ENCODE measurements at places on chromosomes 3 and 15.

GRCh38 chr3:189632242-189632641, 1.1 kb downstream of the TP63 start:
- no peak for DNase-seq

GRCh38 chr15:92009162-92009561, 155.7 kb downstream of the SLCO3A1 start:
- DNase-seq: no peak

DNA sequence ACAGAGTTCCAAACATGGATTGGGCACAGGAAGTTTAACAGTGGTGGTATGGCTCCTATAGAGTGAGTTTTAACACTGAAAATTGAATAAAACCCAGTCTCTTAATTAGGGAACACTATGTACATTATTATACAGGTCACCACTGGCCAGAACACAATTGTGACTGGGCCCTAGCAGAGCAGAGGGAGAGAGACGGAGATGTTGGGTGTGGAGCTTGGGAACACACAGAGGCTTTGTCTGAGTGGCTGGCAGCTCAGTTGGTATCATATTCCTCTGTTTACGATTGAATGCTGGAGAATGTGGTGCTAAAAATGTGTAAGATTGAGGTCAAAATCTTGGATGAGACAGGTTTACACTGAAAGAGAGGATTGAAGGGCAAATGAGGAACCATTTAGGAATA, 6.8 kb upstream of the MOBP start:
- no peak for DNase-seq

- DNase-seq: no peak
Measured at GRCh38 chr3:157122116-157122515, 37.8 kb downstream of the CCNL1 start.

DNA sequence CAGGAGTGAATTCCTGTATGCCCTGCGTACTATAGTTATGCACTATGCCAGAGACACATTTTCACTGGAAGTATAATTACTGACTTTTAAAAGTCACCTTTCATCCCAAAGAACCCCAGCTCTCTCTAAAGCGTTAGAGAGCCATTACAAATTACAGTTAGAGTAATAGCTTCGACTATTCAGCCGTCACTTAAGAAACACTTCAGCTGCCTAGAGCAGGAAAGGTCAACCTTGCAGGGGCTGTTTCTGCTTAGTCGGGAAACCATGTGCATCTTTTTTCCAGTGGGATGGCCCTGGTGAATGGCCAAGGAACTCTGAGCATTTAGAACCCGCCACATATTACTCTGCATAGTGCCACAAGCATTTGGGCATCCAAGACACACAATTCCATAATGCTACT, 235.9 kb downstream of the ARRDC4 start:
- DNase-seq: no peak

- DNase-seq: no peak
Measured at GRCh38 chr15:35603301-35603700, 57.3 kb upstream of the DPH6 start.

DNA sequence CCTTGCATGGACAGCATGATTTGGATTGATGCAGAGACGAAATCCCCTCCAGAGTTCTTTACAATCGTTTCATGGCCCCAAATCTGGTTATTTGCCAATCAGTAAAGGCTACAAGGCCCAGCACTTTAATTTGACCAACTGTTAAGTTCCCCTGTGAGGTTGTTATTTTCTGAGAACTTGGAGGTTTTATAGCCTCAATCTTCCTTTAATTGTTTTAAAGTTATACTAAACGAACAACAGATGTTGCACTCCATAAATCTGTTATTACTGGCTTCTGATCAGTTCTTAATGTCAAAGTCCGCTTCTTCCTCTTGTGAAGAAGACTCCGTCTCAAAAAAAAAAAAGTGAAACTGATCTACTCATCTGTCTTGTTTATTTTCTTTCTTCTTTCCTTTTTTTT, 30.8 kb downstream of the LARP6 start:
- no peak for DNase-seq

- DNase-seq: no peak
Measured at GRCh38 chr3:123499322-123499721, 50.4 kb upstream of the ADCY5 start.

- no peak for DNase-seq
Measured at GRCh38 chr15:93066224-93066681, 22.8 kb downstream of the RGMA start.

DNA sequence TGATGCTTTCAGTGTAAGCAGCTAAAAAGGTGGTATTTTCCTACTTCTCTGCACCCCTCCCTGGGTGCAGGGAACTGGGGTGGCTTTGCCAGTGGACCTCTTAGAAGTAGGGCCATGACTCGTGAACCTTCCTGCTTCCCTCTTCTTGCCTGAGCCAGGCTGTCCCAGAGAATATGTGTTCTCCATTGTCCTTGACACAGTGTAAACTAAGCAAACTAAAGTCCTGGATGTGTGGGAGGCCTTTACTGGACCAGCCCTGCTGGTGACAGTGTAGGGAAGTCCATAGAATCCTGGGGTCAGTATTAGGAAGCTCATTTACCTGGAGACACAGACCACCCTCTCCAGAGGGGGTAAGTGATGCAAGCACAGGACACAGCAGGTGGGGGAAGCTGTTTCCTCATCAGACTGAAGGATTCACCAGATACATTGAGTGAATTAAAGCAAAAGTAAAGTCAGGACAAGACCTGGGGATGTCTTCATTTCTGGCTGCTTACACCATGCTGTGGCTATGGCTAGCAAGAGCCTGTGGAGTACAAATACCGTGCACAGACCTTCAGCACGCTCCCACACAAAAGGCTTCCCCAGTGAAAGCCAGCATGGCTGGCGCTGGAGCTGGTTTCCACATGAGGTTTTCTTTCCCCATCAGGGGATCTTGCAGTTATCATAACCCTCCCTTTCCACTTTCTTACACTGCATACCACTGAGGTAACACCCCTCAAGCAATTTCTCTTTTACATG, 64.8 kb upstream of the LPP start:
- DNase-seq: no peak

GRCh38 chr3:196670339-196670738, 30.8 kb downstream of the NRROS start:
- DNase-seq: peak; percentile 49

DNA sequence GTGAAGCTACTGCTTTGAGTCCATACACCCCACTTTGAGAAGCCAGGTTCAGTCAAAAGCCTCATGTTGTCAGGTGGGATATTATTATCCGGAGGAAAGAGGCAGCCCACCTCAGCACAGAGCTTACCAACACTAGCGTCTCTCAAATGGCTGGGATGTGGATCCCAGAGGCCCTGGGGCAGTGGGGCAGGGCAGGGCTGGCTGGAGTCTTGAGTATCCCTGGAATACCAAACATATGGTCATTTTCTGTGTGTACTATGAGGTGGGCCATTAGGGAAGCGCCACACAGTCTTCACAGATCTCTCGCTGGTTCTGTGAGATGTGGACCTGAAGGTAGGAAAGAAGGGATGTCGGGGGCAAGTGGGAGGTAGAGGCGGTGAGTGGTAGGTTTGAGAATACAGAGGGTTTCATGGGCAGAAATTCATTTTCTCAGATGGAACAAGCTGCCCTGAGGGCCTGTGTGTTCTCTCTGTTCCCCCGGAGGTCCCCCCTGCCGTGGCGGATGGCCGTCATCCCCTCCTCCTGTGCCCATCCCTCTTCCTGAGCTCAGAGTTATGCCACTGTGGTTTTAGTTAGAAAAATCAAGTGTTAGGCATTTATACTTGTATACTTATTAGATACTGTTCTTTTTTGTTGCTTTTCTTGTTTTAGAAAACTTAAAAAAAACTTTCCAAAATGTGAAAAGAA, 66.4 kb downstream of the USP13 start:
- DNase-seq: no peak

DNA sequence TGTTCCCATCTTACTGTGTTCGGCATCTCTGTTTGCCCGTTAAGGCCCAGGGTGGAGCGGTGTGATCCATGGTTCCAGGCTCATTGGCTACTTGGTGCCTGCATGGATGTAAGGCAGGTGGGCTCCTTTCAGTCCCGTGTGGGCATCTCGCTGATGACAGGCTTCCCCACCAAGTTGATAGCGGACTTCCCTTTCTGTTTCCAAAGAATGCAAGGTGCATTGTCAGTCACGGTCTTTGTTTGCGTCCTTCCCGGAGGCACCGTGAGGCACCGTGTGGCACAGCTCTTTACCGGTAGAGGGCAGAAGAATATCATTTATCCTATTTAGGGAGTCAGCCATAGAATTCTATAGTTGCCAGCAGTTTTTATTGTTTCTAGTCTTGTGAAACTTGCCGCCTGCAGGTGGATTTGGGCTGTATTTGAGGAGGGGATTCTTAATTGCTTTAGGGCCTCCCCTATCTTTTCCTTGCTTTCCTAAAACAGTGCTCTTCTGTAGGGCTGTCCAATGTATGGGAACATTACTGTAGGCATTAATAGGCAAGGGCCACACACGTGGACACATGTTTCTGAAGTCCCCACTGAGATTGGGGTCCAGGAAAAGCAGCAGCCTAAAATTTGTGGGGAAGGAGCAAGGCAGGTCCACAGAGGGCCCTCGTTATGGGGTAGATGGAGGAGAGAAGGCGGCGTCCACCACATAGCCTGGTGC, 244.1 kb downstream of the SLCO3A1 start:
- DNase-seq: no peak

DNA sequence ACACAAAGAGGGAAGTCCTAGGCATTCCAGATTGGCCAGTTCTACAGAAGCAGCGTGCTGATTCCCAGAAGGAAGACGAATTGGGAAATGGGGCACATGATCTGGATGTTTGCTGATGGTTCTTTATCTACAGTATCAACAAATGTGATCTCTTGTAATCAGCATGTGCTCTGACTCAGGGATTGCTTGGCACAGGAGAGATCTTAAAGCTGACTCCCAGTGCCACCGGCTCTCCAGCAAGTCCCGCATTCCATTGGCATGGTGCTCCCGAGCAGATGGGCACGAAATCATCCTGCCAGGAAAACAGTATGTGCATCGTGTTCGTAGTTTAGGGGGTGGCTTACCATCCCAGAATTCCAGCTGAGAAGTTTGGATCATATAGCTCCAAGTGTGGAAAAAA, 259.9 kb upstream of the NR2F2 start:
- DNase-seq: no peak

- peak; percentile 7 for DNase-seq
Measured at GRCh38 chr15:78682004-78682651, 41.1 kb upstream of the CHRNB4 start.

DNA sequence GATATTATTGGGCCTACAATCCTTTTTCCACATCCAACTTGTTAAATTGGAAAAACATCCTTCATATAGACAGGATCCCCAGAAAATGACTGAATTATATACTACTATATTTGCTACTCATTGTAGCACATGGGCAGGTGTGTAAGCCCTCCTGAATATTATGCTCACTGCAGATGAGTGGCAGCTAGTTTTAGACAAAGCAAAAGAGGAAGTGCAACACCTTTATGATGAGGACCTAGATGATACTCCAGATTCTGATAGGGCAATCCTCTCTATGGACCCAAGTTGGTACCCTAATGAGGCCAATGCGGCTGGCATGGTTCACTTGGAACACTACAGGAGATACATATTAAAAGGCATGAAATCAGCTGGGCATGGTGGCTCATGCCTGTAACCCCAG, 119.1 kb upstream of the PLCL2 start:
- DNase-seq: no peak

GRCh38 chr3:25046911-25047771, 380.9 kb upstream of the RARB start:
- DNase-seq: no peak

DNA sequence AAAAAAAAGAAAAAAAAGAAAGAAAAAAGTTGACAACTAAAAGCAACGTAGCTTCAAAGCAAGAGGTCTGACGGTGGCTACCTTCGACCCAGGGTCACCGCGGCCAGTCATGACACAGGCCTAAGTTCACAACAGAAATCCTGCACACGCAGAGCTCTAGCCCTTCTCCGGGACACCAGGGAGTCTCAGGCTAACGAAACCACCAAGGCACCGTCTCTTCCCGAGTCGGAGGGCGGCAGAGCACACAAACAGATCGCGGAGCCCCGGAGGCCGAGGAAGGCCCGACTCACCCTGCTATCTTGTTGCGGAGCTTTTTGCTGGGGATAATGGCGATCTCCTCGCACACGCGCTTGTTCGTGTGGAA, 584 bp downstream of the RPS17 start:
- DNase-seq: no peak

GRCh38 chr15:31236184-31237042, 90.2 kb upstream of the KLF13 start:
- DNase-seq: peak; percentile 78

GRCh38 chr15:63052961-63053698, 10.6 kb downstream of the TPM1 start:
- DNase-seq: no peak

DNA sequence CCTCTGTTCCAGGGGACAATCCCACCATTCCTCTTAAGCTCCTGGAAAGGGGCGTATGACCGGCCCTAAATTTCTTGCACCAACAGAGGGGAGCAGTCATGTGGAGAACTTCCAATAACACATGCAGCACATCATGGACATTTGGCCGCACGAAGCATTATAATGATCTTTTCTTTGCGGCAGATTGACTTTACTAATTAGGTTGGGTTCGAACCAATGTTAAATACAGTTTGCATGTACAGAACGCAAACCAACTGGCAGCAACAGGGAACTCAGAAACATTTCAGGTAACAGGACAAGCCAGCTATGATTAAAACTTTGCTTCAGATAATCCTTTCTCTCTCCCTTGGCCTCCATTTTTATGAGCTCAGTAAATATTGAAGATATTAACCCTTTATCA, 100.8 kb upstream of the ADPGK start:
- DNase-seq: no peak

DNA sequence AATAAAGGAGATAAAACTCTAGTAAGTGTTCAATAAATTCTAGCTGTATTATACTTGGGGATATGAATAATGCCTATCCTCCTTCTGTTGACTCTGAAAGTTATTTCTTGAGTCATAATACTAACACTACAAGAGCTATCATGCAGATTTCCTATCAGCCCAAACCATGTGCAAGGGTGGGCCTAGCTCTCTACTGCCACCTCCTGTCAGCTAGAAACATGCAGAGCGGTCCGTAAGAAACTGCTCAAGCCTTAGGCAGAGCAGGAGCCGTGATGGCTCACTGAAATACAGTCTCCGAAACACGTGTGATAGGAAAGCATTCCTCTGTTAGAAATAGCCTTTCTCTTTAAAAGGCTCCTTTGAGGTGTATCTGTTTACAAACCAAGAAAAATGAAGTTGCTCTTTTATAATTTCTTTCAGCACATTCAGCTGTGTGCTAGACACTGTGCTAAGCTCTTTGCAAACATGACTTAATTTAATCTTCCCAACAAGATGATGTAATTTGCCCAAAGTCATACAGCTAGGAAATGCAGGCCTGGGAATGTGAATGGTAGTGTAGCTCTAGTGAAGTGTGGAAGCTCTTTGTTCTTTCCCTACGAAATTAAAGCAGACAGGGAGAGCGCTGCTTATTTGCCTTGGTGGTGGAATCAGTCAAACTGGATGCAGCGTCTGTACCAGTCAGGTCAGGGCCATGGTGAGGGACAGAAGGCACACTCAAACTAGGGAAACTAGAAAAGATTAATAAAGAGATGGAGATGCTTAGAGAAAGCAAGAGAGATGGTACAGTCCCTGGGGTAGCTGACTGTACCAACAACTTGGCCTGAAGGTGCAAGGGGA, 43.1 kb downstream of the MTHFS start:
- DNase-seq: peak; percentile 72
